ENCODE measurements at places on chromosomes 12 and 14. TPM values are rescaled to one million over a fixed set of nuclear protein-coding genes. Genes with fewer than 3 reads are reported as not detected.

- no peak for DNase-seq
Observed at GRCh38 chr14:36518031-36518585, 1.9 kb downstream of the NKX2-1 start.

Gene OTX2
- polyA plus RNA-seq = not detected

Gene SAMD15
- polyA plus RNA-seq = 1.1 TPM

GRCh38 chr14:88559852-88560251, 3.0 kb upstream of the ZC3H14 start:
- DNase-seq = no peak

Gene KLHL33
- polyA plus RNA-seq = not detected

DNA sequence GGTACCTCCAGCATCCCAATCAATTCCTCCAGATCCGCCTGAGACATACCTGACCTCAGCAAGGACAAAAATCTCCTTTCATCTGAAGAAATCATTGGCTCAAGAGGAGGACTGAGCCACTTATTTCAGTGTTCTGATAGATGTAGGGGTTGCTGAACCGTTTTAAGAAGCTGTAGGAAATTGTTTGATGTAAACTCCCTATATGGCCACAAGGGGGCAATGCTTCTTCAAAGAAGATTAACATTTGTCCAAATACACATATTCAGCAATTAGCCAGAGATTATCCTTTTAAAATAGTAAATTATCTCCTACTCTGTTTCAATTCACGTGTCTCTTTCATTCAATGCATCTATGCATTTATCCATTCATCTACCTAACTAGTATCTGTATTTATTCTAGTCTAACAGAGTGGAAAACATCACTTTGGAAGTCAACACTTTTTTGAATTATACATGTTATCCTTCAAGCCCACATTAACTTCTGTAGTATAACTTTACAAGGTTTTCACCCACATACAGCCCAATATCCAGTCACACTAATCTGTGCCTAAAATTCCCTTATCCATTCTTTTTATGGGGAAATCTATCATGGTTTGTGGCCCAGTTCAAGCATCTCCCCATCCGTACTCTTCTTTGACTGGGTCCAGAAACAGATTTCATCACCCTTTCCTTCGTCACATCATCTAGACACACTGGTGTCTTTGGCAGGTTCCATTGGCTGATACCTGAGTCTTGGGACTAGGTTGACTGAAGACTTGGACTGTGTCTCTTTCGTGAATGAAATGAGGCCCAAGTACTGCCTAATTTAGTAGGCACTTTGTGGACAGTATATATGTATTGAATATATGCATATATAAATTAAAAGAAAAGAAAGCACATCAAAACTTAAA, 411.0 kb upstream of the OR4E1 start:
- DNase-seq = peak; percentile 8

DNA sequence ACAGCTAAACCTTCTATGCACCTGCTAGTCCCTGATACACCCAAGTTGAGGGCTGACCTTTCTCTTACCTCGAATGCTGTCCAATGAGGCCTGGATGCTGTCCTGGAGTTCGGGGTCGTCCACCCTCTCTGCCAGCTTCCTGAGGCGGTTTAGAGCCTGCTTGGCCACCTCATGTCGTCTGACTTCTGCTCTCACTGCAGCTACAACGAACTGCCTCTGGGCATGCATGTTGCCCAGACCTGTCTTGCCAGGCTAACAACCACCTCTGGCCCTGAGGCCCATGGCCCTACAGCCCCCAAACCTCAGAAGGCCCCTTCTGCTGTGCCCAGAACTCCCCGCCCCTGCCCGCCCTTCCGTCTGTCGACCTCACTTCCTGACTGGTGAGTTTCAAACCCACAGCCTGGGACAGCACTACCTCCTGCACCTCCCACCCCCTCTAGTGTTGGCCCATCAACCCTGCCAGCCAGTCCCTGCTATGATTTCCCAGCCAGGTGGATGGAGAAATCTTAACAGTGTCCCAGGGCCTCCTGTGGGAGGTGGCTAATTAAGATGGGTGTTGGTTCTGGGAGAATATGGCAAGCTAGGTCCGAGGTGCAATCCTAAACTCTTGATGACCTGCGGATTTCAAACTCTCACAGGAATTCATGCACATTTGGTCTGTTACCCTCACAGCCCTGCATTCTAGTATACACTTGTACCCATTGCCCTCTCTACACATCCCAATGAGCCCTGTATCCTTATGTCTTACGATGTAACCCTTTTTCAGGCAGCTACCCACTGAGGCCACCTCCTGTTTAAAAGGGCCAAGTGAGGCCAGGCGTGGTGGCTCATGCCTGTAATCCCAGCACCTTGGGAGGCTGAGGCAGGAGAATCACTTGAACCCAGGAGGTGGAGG, 2.7 kb upstream of the TSPAN31 start:
- no peak for DNase-seq

- no peak for DNase-seq
Observed at GRCh38 chr14:99674064-99674650, 9.9 kb upstream of the CYP46A1 start.

Gene AICDA
- 24.0 TPM for polyA plus RNA-seq

DNA sequence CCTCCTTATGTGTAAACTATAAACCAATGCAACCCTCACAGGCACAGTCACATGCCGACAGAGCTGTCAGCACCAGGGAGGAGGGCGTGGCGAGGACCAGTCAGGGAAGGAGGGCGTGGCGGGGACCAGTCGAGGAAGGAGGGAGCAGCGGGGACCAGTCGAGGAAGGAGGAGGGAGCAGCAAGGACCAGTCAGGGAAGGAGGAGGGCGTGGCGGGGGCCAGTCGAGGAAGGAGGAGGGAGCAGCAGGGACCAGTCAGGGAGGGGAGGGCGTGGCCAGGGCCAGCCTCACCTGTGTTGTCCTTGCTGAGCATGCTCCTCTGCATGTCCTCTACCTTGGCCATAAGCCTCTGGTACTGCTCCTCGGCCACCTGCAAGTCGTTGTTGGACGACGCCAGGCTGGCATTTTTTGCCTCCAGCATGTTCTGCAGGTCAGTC, 24.2 kb downstream of the GOLGA3 start:
- DNase-seq = no peak

Gene DACT1
- polyA plus RNA-seq = 0.13 TPM

DNA sequence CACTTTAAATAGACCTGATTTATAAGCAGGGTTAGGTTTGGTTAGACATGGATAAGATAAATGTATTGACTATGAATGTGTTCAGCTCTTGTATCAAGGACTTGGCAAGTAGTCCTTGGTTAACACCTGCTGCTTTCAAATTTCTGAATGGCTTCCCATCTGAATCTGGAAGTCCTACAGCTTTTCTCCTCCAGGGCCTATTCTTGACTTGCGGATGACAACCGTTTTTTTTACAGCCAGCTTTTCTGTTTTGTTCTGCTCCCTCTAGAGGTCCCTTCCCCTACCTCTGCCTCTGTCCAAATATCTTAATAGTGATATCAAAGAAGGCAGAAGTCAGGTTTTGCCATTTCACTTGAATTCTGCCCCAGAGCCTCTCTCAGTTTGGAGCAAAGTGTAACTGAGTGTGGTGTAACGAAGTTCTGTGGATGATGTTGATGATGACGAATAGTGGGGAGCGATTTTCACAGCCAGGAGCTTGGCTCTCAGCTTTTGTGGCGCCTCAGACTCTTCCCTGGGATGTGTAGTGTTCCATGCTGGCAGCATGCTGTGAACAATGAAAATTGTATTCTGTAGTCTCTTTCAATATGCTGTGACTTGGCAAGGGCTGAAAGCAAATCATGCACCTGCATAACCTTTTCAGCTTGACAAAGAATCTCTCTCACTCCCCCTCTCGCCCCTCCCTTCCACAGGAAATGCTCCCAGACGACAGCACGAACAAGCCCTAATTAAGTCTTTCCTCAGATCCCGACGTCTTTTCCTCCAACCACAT, 5.0 kb upstream of the SLC4A8 start:
- no peak for DNase-seq
